ENCODE measurements at places on chromosomes 1 and 21.

- no peak for DNase-seq
Measured at GRCh38 chr1:52332411-52332810, 33.6 kb downstream of the CC2D1B start.

DNA sequence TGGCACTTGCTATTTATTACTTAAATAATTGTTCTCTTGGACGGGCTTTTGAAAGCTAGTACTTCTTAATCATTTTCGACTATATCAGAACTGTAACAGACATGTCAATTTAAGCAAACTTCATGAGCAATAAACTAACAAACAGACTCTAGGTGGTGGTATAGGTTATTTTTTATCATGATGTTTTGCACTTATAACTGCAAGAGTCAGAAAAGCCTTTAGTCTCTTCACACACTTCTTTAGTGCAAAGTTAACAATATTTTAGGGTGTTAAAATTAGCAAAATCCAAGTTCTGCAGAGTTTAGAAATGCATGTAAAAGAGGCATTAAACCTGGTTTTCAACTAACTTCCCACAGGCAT is 2.2 kb downstream of the NRIP1 start:
- no peak for DNase-seq

DNA sequence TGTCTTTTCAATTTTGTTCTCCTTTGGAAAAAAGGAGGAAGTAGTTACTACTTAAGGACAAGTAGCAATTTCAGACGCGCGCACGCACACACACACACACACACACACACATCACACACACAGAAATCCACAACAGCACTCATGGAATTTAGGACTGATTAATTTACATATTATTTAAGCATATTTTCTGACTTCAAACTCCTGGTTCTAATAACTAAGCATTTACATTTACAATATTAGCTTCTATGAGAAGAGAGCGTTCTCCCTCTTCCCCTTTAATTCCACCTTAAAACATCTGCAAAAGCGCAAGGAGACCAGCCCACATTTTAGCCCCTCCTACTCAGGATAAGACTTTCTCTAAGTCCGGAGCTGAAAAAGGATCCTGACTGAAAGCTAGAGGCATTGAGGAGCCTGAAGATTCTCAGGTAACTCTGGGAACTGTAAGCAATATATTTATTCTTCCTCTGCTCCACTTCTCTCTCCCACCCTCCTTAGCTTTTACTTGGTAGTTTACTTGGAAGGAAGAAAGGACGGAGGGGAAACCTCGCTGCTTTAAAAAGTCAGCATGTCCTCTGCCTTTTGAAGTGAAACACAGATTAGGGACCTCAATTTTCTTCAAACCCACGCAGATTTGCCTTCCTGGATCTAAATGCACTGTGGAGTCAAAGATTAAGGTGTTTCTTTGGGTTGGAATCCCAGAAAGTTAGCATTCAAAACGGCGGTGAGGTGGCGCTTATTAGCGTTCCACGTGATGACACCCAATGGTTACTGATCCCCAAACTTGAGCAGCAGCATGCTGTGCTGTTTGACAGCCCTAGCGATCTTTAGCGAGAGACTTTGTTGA is at the start of gene PLA2G4A:
PLA2G4A (plus strand) TSS at position 339 of the 844 bp plus-strand sequence. CDS start 25,406 bp downstream, outside the sequence.
- peak; percentile 80 for DNase-seq

DNA sequence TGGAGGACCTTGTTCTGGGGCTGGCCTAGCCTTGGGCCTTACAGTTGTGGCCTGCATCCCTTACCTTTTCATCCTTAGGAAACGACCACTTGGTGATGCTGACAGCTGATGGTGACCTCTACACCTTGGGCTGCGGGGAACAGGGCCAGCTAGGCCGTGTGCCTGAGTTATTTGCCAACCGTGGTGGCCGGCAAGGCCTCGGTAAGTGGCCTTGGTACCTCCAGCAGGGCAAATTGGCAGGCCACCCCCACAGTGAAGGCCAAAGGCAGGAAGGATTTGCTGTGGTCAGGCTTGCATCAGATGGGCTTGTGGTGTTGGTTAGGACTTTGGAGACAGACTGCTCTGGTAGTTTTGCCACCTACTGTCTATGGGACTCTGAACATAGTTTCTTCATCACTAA is 17.7 kb upstream of the TRNAU1AP start:
- DNase-seq: no peak

- no peak for DNase-seq
Measured at GRCh38 chr1:34794001-34794789, 1.4 kb downstream of the GJA4 start.

DNA sequence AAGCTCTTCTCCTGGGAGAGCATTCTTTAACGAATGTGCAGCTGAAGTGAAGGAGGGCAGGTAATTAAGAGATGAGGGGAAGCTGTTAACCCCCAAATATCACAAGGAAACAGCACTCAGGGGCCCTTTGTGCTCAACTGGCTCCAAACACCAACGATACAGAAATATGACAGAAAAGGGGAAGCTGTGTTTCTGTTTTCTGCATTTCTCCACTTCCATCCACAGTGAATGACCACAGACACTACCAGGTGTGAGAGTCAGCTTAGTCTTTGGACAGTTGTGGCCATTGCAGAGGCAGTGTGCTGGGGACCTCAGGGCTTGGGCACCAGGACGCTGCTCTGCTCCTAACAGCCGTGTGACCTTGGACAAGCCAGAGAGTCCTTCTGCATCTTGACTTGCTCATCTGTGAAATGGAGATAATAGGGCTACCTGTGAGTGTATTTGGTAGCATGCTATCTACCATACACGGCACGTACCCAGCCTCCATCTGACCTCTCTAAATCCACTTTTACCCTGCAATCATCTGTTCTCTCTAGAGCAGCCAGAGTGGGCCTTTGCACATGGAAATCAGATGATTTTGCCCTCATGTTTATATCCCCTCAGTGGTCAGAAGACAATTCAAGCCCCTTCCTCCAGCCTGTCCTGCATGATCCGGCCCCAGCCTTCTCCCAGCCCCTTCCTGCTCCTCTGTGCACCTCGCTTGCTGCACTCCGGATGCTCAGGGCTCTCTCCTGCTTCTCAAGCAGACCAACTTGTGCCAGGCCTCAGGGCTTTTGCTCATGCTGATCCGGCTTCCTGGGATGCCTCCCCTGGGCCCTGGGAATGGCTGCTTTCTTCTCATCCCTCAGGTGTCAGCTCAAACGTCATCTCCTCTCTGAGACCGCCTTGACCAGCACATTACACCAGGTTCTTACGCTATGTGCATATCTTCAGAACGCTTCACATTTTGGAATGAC is 4.7 kb upstream of the TINAGL1 start:
- no peak for DNase-seq

DNA sequence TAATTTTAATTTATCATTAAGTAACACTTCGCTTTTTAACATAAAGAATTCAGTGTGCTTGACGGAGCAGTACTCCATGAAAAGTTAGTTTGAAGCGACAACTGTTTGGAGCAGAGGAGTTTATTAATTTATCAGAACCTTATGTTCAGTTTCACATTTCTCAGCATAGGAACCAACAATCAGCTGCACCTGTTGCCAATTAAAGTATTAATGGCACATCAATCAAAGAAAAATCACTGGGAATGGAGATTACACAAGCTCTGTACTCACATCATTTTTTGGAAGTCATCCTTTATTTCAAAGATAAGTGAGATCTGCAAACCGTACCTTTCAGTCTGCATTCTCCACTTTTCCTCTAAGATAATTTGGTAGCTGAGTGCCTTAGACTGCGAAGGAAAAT is 344.6 kb downstream of the LMO4 start:
- DNase-seq: no peak

DNA sequence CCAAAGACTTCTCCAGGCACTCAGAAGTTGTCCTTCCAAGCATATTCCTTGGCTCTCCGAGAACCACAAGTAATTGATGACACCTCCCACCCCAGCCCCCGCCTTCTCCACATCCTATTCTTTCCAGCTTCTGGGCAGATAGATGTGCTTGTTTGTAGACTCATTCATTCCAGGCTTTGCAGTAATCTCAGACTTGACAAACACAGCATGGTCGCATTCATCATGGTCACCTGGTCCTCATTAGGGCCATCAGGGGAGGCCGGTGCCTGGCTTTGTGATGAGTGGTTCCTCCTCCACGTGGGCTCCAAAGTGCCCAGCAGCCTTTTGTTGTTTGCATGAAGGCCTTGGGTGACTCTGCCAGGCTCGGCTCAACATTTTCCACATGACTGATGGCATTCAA is 28.5 kb upstream of the KCNE2 start:
- no peak for DNase-seq

DNA sequence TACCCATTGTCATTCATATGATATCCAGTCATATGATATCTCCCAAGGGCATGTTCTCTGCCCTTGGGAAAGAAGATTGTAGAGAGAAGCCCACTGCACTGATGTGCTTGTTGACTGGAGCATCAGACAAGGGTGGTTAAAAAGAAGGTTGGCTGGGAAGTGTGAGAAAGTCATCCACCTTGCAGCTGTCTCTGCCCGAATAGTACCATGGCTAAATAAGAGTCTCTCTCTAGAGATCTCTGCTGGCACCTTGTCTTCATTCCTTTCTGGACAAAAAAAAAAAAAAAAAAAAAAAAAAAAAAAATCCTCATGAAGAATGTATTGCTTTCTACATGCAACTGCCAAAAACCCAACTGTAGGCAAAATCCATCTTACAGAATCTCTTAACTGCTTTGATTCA is 349.7 kb upstream of the ESRRG start:
- no peak for DNase-seq

- DNase-seq: no peak
Measured at GRCh38 chr1:12420171-12420570, 190.3 kb downstream of the VPS13D start.

GRCh38 chr21:40278345-40278744 is 411.1 kb downstream of the PCP4 start:
- no peak for DNase-seq

DNA sequence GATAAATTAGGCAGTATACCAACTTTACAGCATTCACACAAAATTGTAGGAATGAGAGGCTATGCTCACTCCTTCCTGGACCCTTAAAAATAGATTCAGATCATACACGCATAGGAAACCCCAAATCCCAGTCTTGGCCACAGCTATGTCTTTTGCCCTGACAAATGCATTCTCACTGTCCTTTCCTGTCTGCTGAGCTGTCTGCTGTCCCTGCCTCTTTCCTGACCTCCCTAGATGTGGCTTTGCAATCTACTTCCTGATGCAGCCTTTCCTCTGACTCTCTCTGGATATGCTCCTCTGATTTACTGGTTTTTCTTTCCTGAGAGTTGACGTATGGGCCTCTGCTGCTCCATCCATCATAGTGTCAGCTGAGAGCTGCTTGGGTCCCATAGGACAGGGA is 59.8 kb upstream of the SLC35F3 start:
- no peak for DNase-seq

- no peak for DNase-seq
Measured at GRCh38 chr1:3158347-3158746, 89.3 kb downstream of the PRDM16 start.

- no peak for DNase-seq
Measured at GRCh38 chr1:66058558-66058957, 265.9 kb downstream of the PDE4B start.

GRCh38 chr1:21451981-21452411 is 12.1 kb downstream of the NBPF3 start:
- no peak for DNase-seq

- DNase-seq: no peak
Measured at GRCh38 chr1:211359876-211360275, 33.2 kb downstream of the TRAF5 start.

GRCh38 chr1:155061381-155062150 is 2.0 kb upstream of the EFNA4 start:
- no peak for DNase-seq

- DNase-seq: no peak
Measured at GRCh38 chr1:109828756-109829505, 65.2 kb upstream of the EPS8L3 start.

- no peak for DNase-seq
Measured at GRCh38 chr1:94702442-94702815, 117.7 kb upstream of the SLC44A3 start.

DNA sequence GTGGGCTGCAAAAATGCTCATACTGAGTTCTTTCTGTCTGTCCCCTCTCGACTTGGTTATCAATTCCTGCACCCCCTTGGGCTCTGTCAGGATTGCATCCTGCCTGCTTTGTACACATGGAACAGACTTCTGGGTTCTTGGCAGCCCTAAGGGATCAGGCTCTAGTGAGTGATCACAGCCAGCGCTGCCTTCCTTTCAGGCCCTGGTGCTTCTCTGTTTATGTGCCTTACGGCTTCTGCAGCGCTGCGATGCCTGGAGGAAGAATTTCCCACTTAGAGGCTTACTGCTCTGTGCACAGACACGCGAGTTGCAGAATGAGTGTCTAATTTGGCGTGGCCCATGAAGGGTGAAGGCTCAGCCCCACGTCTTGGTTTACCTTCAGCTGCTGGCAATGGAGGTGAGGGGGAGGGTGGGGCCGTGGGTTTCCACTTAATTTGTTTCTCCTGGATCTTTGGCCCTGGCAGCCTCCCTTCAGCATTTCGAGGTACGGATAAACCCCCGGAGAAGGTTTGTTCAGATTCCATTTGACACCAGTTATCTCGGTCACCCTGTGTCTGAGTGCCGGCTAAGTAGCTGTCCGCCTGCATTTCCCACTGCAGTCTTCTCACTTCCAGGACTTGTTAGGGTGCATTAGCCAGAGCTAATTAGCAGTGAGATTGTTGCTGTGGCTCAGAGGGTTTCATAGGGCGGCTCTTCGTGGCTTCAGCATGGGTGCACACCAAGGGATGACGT is 227.3 kb downstream of the DYRK1A start:
- DNase-seq: no peak

GRCh38 chr1:165845992-165846748 is 18.8 kb downstream of the UCK2 start:
- no peak for DNase-seq

GRCh38 chr1:1559066-1559465 is 15.6 kb downstream of the SSU72 start:
- no peak for DNase-seq

DNA sequence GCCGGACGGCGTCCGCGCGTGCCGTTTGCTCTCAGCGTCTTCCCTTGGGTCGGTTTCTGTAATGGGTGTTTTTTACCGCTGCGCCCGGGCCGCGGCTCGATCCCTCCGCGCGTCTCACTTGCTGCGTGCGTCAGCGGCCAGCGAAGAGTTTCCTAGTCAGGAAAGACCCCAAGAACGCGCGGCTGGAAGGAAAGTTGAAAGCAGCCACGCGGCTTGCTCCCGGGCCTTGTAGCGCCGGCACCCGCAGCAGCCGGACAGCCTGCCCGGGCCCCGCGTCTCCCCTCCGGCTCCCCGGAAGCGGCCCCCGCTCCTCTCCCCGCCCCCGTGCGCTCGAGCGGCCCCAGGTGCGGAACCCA is 159.8 kb downstream of the RUNX1 start:
- DNase-seq: no peak

- DNase-seq: peak; percentile 63
Measured at GRCh38 chr21:42233067-42233961, 14.4 kb downstream of the ABCG1 start.

All from SIG-M5 (cell line).